ENCODE measurements at places on chromosomes 5 and 9.

DNA sequence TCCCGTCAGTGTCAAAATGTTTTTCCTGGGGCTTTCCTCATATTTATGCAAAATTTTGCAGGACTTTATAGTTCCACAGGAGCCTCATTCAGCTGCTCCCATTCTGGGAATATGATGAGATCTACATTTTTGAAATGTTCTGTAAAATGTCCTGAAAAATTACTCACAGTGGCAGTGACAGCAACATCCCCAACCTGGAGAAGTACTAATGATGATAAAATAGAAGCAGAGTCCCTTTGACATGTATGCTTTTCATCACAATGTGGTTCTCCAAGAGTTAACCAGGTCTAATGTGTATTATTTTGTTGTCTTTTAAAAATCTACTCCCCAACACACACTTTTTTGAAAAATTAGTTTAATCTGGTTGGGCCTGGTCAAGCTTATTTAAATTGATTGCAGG is 36.1 kb downstream of the RORB start:
- no peak overlapping the region for H3K27ac ChIP-seq
- no peak overlapping the region for H3K4me3 ChIP-seq
- DNase-seq, result no peak
- no peaks in the 10 kb centered on the region for H3K27me3 ChIP-seq
- H3K36me3 ChIP-seq, result no peaks in the 10 kb centered on the region
- no peaks in the 10 kb centered on the region for H3K4me1 ChIP-seq

GRCh38 chr5:122702524-122702875 is 72.4 kb upstream of the SNX2 start:
- H3K27me3 ChIP-seq, result no peaks in the 10 kb centered on the region
- no peaks in the 10 kb centered on the region for H3K36me3 ChIP-seq
- no peaks in the 10 kb centered on the region for H3K4me1 ChIP-seq
- H3K4me3 ChIP-seq, result no peak overlapping the region
- no peak overlapping the region for H3K27ac ChIP-seq

- H3K4me1 ChIP-seq, result peaks cover 33% of the 10 kb centered on the region
- no peak overlapping the region for H3K4me3 ChIP-seq
- no peaks in the 10 kb centered on the region for H3K27me3 ChIP-seq
- no peaks in the 10 kb centered on the region for H3K36me3 ChIP-seq
- peak overlapping the region; percentile 66 for H3K27ac ChIP-seq
Measured at GRCh38 chr5:154273028-154273617, 82.6 kb downstream of the GALNT10 start.

DNA sequence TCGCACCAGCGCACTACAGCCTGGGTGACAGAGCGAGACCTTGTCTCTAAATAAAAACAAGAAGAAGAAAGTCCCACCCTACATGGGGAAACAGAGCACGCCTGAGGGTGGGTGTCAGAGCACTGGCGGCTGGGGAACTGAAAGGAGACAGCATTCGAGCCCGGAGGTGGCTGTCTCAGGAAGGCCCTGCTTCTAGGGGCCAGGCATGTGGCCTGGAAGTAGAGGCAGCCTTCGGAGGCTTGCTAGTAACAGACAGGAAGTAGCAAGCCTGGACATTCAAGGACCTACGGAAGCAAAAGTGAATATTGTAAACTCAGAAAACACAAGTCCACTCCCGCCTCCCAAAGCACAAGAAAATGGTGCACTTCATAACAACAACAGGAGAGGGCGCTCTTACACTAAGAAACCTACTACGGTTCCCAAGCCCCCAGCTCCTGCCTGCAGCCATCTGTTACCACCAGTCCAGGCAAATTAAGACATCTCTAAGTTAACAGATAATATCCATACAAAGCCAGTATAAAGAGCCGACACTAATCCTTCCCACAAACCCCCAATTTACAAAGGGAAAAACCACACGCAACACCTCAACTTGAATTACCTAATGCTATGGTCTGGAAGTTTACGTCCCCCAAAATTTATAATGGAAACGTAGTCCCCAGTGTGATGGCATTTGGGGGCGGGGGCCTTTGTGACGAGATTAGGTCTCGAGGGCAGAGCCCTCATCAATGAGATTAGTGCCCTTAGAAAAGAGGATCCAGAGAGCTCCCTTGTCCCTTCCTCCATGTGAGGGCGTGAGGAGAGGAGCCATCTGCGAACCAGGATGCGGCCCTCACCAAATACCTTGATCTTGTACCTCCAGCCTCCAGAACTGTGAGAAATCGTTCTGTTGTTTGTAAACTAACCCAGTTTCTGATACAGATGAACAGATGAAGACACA is 7.7 kb downstream of the RASGEF1C start:
- no peak for DNase-seq
- H3K27ac ChIP-seq, result no peak overlapping the region
- no peaks in the 10 kb centered on the region for H3K4me1 ChIP-seq

DNA sequence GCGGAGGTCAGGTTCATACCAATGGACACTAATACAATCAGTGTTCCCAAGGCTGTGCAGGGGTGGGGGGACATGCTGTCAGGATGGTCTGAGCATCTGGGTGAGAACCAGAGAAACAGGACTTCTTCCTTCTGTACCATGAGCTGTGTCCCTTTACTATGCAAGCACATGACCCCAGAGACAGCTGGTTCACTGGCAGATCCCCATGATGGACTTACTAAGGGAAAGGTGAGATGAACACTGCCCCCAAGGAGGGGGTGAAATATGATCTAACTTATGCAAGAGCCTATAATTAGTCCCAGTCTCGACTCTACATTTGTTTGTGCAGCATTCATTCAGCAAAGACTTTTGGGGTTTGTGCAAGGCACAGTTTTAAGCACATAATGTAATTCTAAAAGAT is 91.4 kb downstream of the LIFR start:
- no peaks in the 10 kb centered on the region for H3K36me3 ChIP-seq
- no peak overlapping the region for H3K27ac ChIP-seq
- no peak overlapping the region for H3K4me3 ChIP-seq
- no peak for DNase-seq

DNA sequence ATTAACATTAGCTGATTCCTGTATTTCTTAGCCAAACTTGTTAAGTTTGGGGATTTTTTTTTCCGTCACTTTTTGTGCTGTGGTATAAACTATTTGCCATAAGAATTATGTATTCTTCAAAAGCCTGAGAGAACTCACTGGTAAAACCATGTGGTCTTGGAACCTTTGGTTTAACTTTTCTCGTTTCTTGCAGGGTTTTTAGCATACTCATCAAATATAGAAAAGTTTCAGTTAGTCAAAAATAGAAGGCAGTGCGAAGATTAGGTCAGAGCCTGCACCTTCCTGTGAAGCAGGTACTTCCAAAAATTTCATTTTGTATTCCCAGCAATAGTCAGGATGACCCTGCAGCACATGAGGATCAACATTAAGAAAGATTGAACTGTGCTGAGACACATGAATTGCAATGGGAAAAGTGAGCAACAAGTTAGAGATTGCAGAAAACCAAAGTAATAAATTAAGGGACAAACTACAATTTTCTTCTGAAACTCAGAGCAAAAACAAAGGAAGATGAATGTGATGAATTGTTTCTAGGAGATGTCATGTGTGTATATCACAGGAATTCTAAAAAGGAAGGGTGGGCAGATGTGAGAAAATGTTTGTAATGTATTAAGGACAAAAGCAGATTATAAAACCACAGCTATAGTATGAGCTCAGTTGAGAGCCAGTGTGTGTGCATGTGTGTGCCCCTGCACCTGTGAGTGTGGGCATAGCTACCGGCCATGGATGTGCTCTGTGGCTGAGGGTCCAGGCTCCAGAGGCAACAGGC is 102.2 kb downstream of the ANGPTL2 start:
- no peak for DNase-seq
- peak overlapping the region; percentile 78 for H3K27ac ChIP-seq
- H3K4me1 ChIP-seq, result peaks cover 15% of the 10 kb centered on the region
- H3K27me3 ChIP-seq, result no peaks in the 10 kb centered on the region
- no peaks in the 10 kb centered on the region for H3K36me3 ChIP-seq

DNA sequence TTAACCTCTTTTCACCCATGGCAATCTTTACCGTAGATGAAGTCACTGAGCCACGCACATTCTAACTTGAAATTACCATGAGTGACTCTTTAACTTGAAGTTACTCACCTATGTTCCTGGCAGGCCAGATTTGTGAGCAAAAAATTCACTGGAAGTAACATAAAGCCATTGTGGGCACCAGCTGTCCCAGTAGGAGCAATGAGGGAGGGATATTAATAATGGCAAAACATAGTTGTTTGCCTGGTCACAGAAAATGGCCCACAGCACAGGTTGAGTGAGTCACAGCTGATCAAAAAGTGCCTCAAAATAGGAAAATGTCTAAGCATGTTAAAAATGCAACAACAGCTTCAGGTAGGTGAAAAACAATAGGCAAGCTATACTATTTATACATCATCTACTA is 146.6 kb downstream of the EFNA5 start:
- no peak for DNase-seq
- H3K27ac ChIP-seq, result no peak overlapping the region
- H3K36me3 ChIP-seq, result no peaks in the 10 kb centered on the region
- H3K27me3 ChIP-seq, result no peaks in the 10 kb centered on the region
- H3K4me3 ChIP-seq, result no peak overlapping the region
- no peaks in the 10 kb centered on the region for H3K4me1 ChIP-seq

- no peak overlapping the region for H3K4me3 ChIP-seq
- peaks cover 31% of the 10 kb centered on the region for H3K4me1 ChIP-seq
- no peaks in the 10 kb centered on the region for H3K27me3 ChIP-seq
- peak overlapping the region; percentile 31 for H3K27ac ChIP-seq
- no peak for DNase-seq
Measured at GRCh38 chr5:172446336-172447051, 7.8 kb downstream of the SH3PXD2B start.

- peaks cover 2% of the 10 kb centered on the region for H3K4me1 ChIP-seq
- H3K4me3 ChIP-seq, result peak within 1 kb of the TSS; percentile 67
- DNase-seq, result peak; percentile 87
- peak within 1 kb of the TSS; percentile 96 for H3K27ac ChIP-seq
- no peaks in the 10 kb centered on the region for H3K36me3 ChIP-seq
Measured at GRCh38 chr9:13279284-13280141, at the start of gene MPDZ. TSS of gene MPDZ (minus strand) at chr9:13279692. CDS start at chr9:13250315, 29,377 bp downstream.

DNA sequence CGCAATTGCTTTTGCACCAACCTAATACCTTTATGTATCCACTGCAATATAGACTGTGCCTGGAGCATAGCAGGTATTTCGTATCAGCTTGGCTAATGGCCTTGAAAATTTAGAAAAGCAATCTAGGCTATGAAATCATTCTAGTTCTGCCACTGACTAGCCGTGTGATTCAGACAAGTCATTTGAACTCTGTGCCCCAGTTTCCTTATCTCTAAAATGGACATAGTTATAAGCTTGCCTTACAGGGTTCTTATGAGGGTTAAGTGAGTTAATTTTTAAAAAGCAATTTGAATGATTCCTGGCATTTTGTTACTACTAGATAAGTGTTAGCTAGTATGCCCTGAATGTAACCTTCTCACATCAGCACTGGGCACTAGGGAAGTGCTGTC is 80.5 kb upstream of the PUM3 start:
- H3K27me3 ChIP-seq, result no peaks in the 10 kb centered on the region
- H3K4me1 ChIP-seq, result no peaks in the 10 kb centered on the region
- H3K27ac ChIP-seq, result no peak overlapping the region
- no peak for DNase-seq

DNA sequence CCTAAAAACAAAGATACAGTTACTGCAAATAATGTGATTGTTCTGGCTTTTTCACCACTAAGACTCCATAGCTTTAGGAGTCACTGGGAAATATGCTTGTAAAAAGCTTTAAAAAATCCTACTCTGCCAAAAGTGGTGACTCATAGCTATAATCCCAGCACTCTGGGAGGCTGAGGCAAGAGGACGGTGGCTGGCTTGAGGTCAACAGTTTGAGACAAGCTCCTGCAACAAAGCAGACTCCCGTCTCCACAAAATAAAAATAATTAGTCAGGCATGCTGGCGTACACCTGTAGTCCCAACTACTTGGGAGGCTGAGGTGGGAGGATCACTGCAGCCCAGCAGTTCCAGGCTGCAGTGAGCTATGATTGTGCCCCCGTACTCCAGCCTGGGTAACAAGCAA is 406.4 kb downstream of the HTR1A start:
- peaks cover 2% of the 10 kb centered on the region for H3K4me1 ChIP-seq
- H3K27ac ChIP-seq, result no peak overlapping the region
- no peak for DNase-seq
- no peak overlapping the region for H3K4me3 ChIP-seq

DNA sequence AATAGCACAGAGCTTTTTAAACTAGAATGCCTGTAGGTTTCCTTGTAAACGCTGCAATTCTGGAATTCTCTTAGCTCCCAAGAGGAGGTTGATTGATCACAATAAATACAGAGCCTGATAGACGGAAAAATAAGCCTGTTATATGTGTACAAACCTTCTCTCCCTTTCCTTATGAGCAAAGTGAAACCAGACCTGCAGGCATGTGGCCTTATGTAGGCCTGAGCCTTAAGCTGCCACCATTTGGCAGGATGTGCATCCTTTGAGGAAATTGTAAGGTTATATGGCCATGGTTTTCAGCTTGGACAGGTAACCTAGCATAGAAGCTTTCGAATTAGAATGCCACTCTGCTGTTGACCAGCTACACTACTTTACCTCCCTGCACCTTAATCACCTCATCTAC is 49.1 kb downstream of the PRKACG start:
- no peaks in the 10 kb centered on the region for H3K36me3 ChIP-seq
- no peaks in the 10 kb centered on the region for H3K4me1 ChIP-seq
- DNase-seq, result no peak
- no peaks in the 10 kb centered on the region for H3K27me3 ChIP-seq
- no peak overlapping the region for H3K4me3 ChIP-seq

DNA sequence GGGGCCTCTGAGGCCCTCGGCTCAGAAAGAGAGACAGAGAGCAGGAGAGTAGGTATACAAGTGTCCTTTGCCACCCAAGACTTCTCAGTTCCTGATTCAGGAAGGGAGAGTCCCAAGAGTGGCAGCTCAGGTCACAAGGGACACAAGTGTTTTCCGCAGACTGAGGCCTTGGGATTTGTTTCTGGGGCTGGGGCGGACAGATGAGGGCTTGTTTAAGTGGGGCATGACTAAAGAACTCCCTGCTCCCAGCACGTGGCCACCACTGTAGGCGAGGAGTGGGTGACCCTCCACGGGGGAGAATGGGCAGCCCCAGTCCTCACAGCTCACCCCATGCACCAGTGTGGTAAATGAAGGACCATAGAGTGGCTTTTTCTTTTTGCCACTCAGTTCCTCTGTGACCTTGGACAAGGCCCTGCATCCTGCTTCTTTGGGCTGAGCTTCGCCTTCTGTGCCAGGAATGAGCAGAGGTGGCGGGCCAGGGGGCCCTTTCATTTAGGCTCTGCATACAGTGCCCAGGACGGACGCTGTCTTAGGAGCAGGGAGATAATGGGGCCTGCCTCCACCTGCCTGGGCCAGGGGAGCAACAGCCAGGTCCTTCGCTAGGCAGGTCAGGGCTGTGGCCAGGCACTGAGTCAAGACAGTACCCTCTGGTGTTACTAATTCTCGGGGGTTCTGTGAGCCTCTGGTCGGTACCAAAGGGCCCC is 50.8 kb downstream of the AMBP start:
- H3K4me3 ChIP-seq, result no peak overlapping the region
- peaks cover 2% of the 10 kb centered on the region for H3K4me1 ChIP-seq
- H3K27ac ChIP-seq, result no peak overlapping the region
- no peaks in the 10 kb centered on the region for H3K36me3 ChIP-seq
- DNase-seq, result no peak

- no peak overlapping the region for H3K4me3 ChIP-seq
- no peaks in the 10 kb centered on the region for H3K4me1 ChIP-seq
- H3K27me3 ChIP-seq, result no peaks in the 10 kb centered on the region
- no peaks in the 10 kb centered on the region for H3K36me3 ChIP-seq
- DNase-seq, result no peak
- no peak overlapping the region for H3K27ac ChIP-seq
Measured at GRCh38 chr9:133598978-133599377, 10.2 kb downstream of the FAM163B start.

GRCh38 chr9:13322828-13323550 is 43.5 kb upstream of the MPDZ start:
- no peak overlapping the region for H3K27ac ChIP-seq
- H3K4me1 ChIP-seq, result no peaks in the 10 kb centered on the region
- no peaks in the 10 kb centered on the region for H3K27me3 ChIP-seq
- H3K36me3 ChIP-seq, result no peaks in the 10 kb centered on the region
